ENCODE measurements at places on chromosomes 6 and 20.

- no peak for DNase-seq
These were observed 49.2 kb downstream of the RNGTT start for GRCh38 chr6:88914180-88914579.

DNA sequence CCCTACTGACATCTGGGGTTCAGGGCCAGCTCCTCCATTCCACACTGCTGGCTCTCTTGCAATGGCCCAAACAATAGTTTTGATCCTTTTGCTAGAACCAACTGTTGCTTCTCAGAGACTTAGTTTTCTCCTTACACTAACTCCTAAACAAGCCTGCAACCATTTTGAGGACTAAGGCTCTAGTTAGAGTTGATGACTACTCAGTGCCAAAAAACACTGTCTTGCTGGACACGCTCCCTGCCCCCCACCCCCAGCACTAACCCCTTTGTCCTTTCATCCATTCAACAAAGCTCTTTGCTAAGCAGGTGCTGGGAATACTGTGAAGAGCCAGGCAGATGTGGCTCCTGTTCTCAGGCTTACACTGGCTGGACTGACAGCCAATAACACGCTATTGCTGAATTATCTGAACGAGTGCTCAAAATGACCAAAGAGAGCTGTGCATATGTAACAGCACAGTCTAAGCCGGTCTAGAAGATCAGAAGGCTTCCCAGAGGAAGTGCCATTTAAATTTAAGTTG, 17.6 kb downstream of the GCLC start:
- no peak for DNase-seq

DNA sequence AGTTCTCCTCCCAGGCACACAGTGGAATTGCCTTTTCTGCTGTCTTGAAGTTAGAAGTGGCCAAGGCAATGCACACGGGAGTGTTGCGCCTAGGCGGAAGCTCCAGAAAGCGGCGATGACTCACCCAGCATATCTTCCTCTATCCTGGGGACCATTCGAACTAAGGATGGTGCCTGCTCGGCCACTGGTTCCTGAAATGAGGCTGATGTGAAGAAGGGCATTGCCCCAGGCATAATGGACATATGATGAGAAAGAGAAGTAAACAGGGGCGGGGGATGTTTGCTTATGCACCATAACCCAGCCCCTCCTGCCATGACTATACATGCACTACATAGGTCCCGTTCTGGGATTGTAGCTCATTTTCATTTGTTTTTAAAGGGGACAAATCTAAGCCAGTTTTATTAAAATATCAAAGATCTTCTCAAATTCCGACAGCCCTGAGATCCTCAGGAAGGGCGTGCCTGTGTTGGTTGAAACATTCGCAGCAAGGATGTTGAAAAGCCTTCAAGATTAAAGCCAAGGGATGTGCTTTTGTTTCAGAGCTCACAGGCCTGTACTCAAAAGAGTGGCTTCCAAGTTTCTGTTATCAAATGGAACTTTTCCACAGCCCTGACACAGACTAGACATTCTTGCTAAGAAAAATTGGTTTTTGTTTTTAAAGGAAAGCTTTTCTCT, 218.5 kb downstream of the LY86 start:
- DNase-seq, result no peak

- DNase-seq, result no peak
These were observed 15.7 kb upstream of the FAM83C start for GRCh38 chr20:35307666-35308653.

DNA sequence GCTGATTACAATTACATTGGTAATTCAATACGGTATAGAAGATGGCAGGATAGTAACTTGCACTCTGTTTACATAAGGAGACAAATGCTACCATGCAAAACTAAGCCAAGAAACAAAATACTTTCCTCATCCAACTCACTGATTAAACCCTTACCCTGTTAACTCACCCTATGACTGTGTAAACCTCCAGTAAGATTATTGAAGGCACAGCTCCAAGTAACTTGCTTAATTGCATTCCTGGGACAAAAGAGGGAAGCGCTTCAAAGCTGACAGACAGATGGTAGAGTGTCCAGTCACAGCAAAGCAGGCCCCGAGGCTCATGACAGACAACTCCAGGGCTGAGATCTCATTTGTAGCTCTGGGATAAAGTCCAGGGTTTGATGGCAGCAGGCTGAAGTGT, 6.9 kb upstream of the KIF16B start:
- no peak for DNase-seq

DNA sequence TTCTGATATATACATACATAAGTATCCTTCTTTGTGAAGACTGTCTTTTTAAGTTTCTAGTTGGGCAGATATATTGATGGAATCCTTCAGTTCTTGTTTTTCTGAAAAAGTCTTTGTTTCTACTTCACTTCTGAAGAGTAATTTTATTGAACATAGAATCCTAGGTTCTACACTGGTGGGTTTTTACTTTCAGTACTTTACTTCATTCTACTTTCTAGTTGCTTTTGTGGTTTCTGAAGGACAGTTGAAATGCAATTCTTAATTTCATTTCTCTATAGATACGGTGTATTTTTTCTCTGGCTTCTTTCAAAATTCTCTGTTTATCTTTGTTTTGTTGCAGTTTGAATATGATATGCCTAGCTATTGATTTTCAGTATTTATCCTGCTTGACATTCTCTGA, 105.3 kb downstream of the HMGCLL1 start:
- no peak for DNase-seq

DNA sequence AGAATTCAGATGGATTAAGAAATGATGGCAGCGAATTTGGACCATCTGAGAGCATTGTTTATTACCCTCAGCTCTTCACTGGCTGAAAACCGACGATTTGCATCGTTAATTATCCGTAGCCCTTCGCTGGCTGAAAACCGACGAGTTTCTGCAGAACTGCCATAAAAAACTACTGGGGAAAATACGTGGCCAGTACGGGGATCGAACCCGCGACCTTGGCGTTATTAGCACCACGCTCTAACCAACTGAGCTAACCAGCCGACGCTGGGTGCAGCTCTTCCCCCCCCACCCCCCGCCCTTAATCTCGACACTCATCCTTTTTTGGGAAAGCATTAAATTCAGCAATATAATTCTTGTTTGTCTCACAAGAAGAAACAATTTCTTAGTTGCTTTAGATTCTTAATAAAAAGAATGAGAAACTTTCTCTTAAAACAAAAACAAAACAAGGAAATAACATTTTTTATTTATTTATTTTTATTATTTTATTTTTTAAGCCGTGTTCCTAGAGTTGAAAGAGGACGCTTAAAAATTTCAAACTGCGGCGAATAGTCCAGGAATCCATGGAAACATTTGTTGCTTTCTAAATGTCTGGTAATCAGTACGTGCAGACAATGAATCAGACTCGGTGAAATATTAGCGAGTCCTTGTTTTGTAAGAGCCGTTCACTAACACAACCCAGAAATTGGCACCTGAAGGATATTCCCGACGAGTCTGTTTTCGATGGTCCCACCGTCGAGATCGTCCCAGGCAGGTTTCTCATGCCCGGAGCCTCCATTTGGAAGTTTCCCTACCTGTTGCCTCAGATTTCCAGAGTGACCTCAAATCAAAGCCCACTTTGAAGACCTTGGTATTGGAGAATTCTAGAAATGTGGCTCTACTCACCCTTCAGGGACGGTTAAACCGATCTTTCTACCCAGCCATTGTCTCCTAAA, 27.8 kb downstream of the PRSS16 start:
- no peak for DNase-seq

DNA sequence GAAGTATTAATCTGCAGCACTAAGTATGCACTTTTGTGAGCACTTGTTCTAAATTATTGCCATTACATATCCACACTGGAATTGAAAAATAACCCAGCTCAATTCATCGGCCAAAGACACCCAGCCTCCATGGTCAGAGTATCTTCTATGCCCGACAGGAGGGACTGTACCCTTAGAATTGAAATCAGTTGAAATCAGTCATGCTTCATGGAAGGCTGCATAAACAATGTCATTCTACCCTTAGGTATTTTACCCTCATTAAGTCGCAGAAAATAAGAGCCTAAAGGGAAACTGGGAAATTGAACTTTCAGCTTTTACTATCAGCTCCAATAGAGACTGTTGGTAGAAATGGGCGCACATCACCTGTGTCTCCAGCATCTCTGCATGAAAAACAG, 2.9 kb upstream of the RAMACL start:
- DNase-seq, result no peak

DNA sequence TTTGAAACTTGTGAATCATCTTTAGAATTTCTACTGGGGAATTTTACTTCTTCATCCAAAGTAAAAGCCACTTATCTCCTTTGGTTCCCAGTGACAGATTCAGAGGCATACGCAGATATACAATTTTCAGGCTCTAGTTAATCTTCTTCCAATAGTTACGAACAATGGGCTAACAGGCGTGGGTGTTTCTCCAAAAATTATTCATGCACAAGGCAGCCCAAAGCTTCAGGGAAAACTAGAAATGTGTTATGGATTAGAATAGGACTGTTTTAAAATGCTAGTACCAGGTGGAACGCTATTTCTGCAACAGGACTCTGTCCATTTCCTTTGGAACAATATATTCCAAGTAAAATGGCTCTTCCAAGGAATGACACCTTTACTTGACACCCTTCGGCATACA, 102.2 kb downstream of the ZNF217 start:
- no peak for DNase-seq

DNA sequence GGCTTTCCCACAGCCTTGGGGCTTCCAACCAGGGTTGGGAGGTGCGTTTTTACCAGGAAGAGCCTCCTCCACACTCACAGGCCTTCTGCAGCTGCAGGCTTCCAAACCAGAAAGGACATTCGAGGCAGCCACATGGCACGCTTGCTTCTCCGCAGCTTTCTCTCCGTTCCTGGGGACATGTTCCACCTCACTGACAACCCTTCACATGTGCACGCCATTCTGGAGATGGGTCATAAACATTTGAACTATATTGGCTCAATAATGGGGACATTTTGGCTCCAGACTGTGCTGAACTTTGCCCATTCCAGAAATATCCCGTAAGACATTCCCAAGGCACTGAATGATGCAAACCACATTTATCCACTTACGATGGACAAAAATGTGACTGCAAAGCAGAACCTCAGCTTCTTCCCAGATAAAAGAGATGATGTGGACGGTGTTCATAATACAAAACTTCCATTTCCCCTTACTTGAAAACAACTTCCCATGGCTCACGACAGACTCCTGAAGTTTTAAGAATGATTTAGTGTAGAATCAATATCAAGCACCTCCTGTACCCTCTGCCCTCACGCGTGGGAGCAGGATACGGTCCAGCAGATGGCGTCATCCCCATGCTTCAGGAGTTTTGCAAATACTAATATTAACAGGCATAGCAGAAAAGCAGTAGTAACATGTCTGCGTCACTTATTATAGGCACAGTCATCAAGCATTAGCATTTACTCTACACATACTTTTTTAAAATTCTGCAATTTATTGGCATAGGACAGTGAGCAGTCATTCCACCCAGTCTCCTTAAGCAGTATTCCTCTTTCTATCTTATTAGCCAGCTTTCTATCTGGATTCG, 25.4 kb upstream of the FOXF2 start:
- DNase-seq, result no peak

DNA sequence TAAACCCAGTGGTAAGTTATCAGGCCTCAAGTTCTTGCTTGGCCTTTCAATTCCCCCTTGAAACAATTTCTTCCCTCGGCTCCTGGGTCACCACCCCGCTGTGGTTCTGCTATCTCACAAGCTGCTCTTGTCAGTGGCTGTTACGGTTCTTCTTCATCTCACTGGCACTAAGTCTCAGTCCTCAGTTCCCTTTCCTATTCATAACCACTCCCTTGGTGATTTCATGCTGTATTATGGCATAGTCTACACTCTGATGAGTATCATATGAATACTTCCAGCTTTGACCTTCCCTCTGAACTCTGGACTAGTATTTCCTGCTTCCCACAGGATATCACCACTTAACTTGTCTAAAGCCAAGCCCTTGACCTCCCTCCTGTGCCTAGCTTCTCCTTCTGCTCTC, 7.9 kb downstream of the TAAR1 start:
- DNase-seq, result no peak

DNA sequence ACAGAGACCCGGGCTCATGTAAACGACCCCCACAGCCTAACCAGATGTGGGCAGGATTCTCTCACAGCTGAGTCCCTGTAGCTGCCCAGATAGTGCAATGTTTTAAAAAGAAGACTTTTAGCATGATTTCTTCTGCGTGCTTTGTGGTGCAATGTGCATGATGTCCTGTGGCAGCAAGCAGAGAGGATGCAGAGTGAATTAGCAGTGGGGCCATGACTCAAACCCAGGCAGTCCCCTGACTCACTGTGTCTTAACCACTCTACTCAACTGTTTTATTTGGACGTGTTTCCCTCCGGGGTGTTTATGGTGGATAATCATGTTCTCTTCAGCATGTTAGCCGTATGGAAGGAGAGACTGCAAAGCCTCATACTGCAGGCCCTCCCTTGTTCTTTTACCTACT, 247.9 kb downstream of the SLC24A3 start:
- no peak for DNase-seq

DNA sequence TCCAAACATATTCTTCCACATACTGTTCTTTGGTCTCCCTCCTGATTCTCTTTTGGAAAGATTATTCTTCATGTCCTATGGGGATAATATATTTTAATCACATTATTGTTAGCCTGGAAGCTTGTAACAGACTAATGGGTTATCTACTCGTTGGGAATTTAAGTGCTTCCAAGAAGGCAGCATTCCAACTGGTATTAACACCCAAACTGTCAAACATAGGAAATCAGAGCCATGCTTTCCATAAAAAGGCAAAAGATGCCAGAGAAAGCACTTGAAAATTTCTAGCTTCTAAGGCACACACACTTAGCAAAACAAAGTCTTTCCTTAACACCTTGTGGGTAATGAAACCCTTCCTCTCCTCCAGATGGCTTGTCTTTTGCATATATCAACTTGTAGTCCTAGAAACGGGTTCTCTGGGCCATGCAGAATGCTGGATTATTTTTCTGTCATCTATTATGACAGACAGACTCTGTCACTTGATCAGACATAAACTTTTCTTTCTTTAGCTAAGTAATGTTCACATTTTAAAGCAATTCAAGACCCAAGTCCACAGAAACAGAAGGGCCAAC, 41.5 kb downstream of the B4GALT5 start:
- no peak for DNase-seq

GRCh38 chr6:43254138-43254817, 11.0 kb downstream of the TTBK1 start:
- no peak for DNase-seq

- DNase-seq, result no peak
These were observed 432.8 kb downstream of the HDGFL1 start for GRCh38 chr6:23002044-23002619.

- no peak for DNase-seq
These were observed 34.0 kb downstream of the NCOA6 start for GRCh38 chr20:34791289-34792020.

GRCh38 chr20:43849496-43850186, 65.0 kb upstream of the TOX2 start:
- DNase-seq, result no peak

Data from hematopoietic multipotent progenitor cell treated with erythropoietin and hydrocortisone succinate and interleukin-3 and kit ligand, for 8 days (in vitro differentiated cells).